ENCODE measurements at places on chromosomes 2 and 18.
A peak's percentile ranks its signal among the peaks of the same experiment; 100 is the strongest.

GRCh38 chr2:230158468-230158867 lies 61.3 kb downstream of the SP110 start:
- peak; percentile 14 for DNase-seq

GRCh38 chr2:212863185-212863588 lies 288.2 kb downstream of the IKZF2 start:
- DNase-seq, result peak; percentile 48

DNA sequence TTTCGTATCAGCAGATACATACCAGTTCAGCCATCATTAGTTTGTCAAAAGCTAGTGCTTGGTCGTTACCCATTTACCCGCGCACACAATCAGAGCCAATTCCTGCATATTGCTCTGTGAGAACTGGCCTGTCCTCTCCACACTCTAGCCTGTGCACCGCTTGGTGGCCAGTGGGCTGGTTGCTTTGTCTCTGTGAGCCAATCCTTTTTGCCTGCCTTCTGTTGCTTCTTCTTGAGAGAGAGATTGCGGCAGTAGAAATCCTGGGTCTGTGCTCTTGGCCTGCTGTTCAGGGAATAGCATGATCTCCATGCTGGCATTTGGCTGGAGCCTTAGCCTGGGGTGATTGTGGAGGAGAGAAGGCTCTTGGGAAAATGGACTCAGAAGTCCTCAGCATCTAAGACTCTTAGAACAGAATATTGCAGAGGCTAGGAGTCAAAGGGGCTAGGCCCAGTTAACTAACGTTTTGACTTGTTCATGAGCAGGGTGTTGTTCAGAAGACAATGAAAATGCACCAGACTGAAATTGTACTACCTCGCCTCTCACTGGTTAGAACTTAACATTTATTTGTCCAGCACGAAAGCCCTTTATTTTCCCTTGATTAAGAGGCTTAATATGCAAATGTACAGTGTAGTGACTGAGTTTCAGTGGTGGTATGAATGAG lies 37.1 kb downstream of the MAP4K4 start:
- no peak for DNase-seq

- DNase-seq, result peak; percentile 72
Measured at GRCh38 chr18:27750014-27750413, 426.9 kb downstream of the CDH2 start.

Data from bronchial epithelial cell (primary cell).